ENCODE measurements at places on chromosomes 4 and X. TPM values are rescaled to one million over a fixed set of nuclear protein-coding genes. Genes with fewer than 3 reads are reported as not detected.

DNA sequence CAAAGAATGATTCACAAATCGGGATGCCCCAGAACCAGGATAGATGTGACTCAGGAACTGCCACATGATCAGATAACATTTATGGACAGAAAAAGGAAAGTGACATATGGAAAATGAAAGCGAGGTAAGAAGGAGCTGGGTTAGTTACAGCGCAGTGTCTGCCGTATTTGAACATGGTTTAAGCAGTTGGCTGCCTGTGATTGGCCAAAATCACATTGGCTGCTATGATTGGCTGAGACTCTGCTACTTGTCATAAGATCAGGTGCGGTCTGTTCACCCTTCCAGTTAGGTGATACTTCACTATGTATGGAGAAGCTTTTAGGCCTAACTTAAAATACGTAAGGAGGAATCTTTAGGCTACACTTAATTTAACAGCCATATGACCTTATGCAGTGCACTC lies 322.7 kb upstream of the HAND2 start:
- no peak for DNase-seq

The GAGE12J gene
- not detected for total RNA-seq

DNA sequence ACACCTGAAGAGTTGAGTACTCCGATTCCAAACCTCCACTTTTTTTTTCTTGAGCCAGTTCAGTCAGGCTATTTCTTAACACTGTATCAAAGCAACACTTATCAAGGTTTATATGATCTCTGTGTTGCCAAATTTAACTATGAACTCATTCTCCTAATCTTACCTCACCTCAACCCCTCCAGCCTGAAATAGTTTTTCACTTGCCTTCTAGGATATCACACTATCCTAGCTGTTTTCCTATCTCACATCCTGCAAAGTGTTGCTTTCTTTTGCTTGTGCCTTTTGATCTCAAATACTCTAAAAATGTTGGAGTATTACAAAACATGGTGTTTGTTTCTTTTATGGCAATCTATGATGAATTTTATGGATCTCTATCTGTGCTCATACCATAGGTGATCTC lies 415.0 kb downstream of the CFAP47 start:
- no peak for DNase-seq

- DNase-seq = no peak
Observed at GRCh38 chrX:26788402-26788998, 572.5 kb downstream of the MAGEB5 start.

The PCDH18 gene
- 4.4 TPM for total RNA-seq

DNA sequence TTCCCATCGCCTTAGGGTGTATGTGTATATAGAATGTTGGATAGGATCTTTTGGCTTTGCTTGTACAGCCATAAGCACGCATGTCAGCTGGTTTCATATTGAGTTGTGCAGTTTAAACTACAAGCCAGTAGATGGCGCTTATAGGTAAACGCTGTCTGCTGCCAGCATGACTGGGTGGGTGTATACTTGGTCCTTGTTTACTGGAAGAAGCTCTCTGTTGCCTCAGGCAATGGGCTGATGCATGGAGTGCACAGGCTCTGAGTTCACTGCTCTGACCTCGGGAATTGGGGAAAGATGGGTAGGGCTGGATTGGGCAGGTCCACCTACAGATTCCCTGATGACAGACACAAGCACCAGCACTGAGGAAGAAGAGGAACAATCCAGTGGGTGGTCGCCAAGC lies 831.5 kb downstream of the STIM2 start:
- DNase-seq = no peak

The AFAP1 gene
- total RNA-seq = 22.3 TPM

GRCh38 chr4:25702848-25703247 lies 47.2 kb downstream of the SLC34A2 start:
- no peak for DNase-seq

DNA sequence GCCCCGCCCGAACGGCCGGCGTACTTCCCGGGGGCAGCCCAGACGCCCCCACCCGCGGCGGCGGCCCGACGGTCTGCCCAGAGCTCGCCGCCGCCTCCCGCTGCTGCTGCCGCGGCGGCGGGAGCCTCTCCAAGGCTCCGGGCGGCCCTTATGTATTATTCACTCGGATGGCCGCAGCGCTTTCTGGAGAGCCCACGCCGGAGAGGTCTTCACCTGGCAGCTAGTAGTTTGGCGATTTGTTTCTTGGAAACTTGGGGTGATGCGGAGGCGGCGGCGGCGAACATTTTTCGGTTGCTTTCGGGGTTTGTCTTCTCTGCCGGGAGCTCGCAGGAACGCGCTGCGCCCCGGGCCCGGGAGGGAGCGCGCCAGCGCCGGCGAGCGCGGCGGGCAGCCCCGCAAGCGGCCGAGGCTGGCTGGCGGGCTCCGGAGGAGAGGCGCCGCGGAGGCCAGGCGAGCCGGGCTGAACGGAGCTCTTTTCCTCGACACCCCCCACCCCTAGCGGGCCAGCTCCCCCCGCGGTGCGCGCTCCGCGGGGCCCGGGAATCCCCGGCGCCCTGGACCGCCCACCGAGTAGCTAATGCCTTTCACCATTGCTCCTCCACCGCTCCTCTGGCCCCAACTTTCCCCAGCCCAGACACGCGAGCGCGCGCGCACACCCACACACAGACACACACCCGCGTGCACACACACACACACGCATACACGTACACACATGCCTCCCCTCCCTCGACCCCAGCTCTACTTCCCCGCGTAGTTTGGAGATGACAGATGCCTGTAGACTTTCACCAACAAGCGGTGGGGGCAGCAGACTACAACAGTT lies 113.5 kb downstream of the DHX15 start:
- no peak for DNase-seq

The HUWE1 gene
- total RNA-seq = 175 TPM

GRCh38 chr4:184364100-184364921 lies 110.0 kb downstream of the IRF2 start:
- DNase-seq = no peak

DNA sequence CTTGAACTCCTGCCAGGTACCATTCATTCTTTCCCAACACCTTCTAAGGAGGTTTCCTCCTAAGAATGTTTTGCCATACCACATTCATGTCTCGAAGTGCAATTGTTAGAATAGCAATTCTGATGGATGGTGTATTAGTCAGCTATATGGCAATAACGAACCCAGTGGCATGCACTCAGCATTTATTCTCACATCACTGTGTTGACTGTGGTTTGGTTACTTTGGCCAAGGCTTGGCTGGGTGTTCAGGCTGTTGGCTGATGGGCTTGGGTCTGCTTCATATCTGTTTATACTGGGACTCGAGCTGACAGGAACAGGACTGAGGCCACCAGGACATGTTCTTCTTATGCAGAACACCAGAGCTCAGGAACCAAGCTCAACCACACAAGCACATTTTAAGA lies 31.7 kb downstream of the PSAPL1 start:
- DNase-seq = no peak

DNA sequence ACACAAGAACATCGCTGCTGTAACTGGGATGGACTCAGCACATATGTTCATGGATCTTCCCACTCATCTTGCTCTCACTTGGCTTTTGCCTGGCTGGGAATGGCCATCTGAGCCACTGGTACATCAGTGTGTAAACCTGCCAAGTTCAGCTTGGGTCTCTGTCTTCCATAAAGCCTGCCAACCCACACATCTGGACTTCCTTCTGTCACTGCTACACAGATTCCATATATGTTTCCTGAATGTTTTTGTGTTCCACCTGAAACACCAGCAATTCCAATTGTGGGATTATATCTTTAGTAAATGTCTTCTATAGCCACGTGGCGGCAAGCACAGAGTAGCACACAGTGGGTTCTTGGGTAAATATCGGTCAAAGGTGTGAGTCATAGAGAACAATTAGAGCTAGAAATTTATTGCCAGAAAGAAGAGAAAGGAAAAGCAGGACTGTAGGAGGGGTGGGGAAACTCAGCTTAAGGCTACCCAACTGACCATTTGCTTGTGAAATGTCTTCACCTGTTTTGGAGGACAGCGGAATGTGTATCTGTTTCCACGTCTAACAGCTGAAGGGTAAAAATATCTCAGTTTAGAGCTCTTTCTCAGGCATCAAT lies 125.9 kb downstream of the MFAP3L start:
- no peak for DNase-seq

GRCh38 chr4:107619731-107620130 lies 100.3 kb downstream of the PAPSS1 start:
- no peak for DNase-seq

DNA sequence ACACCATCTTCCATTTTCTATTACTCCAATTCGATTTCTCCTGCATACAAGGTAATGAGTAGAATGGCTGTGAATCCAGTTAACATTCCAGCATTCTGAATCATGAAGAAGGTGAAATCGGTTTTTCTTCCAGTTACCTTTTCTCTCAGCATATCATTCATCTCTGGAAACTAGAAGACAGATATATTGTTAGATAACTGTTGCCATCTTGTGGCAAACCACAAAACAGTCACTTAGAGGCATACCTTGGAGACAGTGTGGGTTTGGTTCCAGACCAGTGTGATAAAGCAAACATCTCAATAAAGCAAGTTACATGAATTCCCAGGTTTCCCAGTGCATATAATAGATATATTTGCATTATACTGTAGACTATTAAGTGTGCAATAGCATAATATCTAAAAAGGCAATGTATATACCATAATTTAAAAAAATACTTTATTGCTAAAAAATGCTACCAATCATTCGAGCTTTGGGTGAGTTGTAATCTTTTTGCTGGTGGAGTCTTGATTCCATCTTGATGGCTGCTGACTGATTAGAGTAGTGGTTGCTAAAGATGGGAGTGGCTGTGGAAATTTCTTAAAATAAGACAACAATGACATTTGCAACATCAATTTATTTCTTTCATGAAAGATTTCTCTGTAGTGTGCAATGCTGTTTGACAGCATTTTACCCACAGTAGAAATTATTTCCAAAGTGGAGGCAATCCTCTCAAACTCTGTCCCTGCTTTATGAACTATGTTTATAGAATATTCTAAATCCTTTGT lies 82.1 kb downstream of the SLC39A8 start:
- no peak for DNase-seq

The CHIC1 gene
- total RNA-seq = 6.3 TPM

DNA sequence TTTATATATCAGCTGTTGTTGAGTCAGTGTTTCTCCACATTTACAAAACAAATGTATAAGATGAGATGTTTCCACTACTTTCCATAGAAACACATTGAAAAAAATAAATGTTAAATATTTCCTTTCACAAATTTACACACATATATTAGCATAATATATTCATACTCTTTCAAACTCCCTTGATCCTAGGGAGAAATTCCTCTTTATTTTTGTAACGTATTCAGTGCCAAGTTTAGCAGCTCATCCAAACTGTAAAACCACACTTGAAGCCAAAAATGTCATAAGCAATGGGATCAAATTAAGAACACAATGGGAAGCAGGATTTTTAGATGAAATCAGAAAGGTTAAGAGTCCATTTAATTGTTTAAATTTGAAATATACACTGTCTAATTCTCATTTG lies 381.1 kb upstream of the MAD2L1 start:
- DNase-seq = no peak

DNA sequence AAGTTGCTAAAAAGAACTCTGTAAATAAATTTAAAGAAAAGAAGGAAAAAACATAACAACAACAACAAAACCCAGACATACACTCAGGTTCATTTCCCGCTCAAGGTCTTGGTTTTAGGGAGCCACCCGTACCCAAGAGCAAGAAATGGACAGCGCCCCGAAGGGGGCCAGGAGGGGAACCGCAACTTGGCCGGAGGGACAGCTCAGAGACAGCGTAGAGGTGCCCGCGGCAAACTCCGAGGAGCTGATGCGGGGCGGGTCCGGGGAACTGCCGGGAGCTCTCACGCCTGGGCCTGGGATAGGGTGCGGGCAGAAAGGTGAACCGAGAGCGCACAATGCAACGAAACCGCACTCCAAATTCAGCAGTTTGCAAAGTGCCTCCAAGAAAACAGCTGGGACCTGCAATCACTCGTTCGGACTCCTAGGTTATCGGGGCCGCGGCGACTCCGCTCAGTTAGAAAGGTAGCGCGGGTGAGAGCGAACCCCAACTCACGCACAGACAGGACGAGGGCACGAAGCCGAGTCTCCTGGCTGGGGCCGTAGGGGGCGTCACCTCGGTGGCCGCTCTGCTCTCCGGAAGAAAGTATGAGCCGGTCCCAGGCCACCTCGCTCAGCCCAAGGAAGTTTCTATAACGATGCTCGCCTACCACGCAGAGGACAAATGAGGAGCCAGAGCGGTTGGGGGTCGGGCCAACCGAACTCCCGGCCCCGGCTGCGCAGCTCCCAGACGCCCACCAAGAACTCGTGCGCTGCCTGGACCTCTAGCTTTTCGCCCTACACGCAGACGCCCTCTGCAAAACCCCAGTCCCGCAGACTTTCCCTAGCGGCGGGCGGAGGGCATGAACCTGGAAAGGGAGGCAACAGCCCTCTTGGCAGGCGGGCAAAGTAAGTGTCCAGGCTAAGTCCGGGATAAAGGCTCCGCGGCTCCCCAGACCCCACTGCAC lies 1.4 kb downstream of the NDNF start:
- DNase-seq = peak; percentile 86

GRCh38 chrX:45351478-45351877 lies 150.8 kb upstream of the DIPK2B start:
- DNase-seq = no peak

DNA sequence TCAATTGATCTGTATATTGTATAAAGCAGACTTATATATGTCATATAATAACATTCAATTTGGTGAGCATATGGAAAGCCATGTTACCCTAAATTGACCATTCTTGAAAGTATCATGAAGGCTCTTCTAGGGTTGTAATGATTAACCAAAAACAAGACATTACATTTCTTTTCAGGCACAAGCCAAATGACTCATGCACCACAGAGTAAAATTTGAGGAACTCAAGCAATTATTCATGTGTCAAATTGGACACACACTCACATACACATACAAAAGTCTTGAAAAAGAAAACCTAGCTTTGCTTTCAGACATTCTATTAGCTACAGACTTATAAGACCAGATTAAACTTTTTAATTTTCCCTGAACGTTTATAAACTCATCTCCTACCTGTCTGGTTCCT lies 146.5 kb upstream of the PCDH18 start:
- no peak for DNase-seq

- no peak for DNase-seq
Observed at GRCh38 chr4:123819362-123820035, 422.9 kb downstream of the SPRY1 start.

DNA sequence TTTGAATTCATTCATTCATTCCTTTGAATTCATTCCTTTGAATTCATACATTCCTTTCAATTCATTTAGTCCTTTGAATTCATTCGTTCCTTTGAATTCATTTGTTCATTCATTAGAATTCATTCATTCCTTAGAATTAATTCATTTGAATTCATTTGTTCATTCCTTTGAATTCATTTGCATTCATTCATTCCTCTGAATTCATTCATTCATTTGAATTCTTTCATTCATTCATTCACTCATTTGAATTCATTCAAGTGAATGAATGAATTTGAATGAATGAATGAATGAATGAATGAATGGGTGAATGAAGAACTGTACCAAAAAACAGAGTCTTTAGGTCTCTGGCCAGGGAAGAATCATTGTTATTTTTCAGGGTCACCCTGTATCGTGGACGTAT lies 216.6 kb downstream of the DHRSX start:
- DNase-seq = no peak

The POU3F4 gene
- not detected for total RNA-seq
